Transverse colon (tissue), 4 donors: ENCODE measurements at places on chromosomes 13 and 19. TPM values are rescaled to one million over a fixed set of nuclear protein-coding genes. Genes with fewer than 3 reads are reported as not detected.

GRCh38 chr19:2798733-2799132 is 13.4 kb downstream of the THOP1 start:
- DNase-seq = no peak

DNA sequence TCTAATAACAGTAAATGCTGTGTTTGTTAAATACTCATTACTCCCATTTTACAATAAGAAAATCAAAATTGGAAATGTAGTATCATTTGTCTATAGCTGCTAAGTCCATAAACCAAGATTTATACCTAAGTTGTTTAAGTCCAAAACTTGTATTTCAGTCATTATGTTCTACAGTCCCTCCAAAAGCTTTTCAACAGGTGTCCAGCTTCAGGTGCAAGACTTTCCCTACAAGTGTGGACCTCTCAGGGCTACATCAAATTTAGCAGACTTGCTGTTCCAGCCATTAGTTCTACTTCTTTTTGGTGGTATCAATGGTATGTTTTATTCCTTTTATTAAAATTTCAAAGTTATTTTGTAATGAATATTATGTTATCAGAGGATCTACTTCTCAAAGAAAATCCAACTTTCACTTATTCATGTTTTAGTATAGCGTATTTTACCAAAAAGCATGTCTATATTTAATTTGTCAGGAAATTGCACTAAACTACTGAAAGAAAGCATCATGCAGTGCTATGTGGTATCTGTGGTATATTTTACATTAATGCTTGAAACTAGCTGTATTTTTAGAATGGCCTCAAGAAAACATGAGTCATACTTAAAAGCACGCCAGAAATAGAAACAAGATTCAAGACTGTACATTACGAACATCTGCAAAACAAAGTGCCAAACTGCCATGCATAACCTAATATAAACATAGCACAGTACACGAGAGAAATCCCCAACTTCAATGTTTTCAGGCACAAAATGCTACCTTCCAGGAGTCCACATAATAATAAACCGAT is 44.5 kb downstream of the VWA8 start:
- no peak for DNase-seq

DNA sequence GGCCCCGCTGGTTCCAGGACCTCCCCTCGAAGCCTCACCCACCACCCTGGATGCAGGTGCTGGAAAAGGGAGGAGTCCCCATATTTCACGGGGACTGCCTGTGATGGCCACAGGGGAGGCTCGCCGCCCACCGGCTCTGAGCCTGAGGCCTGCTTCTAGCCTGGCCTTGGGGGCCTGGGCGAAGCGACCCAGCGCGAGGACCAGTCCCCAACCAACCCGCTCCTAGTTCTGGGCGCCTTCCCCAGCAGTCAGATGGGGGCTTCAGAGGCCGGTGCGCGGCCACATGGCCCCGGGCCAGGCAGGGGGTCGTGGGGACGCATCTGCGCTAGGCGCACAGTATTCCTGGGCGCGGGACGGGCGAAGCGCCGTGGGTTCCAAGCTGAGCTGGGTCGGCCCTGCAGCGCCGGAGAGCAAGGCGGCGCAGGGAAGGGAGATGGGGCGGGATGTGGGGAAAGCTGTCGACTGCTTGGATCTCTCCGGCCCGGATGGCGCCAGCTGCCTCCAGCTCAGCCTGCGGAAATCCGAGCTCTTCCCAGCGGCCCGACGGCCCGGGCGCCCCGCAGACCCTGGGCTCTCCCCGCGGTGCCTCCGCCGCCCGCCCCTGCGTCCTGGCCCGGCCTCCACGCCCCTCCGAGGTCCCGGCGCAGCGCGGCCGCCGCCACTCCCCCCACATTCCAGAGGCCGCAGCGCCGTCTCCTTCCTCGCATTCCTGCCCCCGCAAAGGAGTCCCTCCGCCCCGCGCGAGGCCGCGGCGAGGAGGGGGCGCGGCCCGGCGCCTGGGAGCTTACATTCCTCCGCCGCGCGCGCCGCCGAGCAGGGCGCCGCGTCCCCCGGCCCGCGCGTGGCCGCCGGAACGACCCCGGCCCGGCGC is at the start of gene WTIP:
Gene WTIP, plus strand, starts transcription at position 788 of the 871 bp plus-strand sequence. CDS start 217 bp downstream, outside the sequence.
- DNase-seq = peak; percentile 41

The PEX11G gene
- total RNA-seq = 2.2 TPM

The OVOL3 gene
- total RNA-seq = not detected

- no peak for DNase-seq
Measured at GRCh38 chr13:114224201-114224600, 10.5 kb upstream of the CDC16 start.

The MISP3 gene
- 31.6 TPM for total RNA-seq

DNA sequence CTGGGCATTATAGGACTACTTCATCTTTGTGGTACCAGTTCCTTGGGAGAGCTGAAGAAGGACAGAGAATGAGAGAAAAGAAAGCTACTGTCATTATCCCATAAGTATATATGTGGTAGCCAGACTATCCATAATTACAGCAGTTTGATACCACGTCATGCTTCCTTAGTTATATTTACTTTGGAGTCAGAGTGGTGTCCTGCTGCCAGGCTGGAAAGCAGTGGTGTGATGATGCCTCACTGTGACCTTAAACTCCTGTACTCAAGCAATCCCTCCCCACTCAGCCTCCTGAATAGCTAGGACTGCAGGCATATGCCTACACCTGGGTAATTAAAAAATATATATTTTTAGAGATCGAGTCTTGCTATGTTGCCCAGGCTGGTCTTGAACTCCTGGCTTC is 57.8 kb downstream of the WTIP start:
- DNase-seq = no peak

GRCh38 chr19:10870955-10871603 is at the start of gene CARM1:
Gene CARM1 (plus strand): TSS chr19:10871553. CDS start chr19:10871703, 150 bp downstream.
- peak; percentile 100 for DNase-seq

GRCh38 chr19:16394681-16395375 is 70.2 kb downstream of the KLF2 start:
- DNase-seq = no peak

GRCh38 chr13:60482012-60482411 is 85.0 kb downstream of the TDRD3 start:
- DNase-seq = no peak

GRCh38 chr19:39501340-39501739 is 2.6 kb downstream of the DLL3 start:
- no peak for DNase-seq

GRCh38 chr13:72166102-72166650 is 299.2 kb upstream of the DACH1 start:
- no peak for DNase-seq

The ATXN8OS gene
- total RNA-seq = not detected

The KCNK6 gene
- 44.5 TPM for total RNA-seq

- no peak for DNase-seq
Measured at GRCh38 chr13:40784540-40784939, 4.9 kb upstream of the SLC25A15 start.

GRCh38 chr13:113421673-113422270 is 31.5 kb downstream of the ADPRHL1 start:
- no peak for DNase-seq

GRCh38 chr13:25421612-25422011 is 49.8 kb downstream of the ATP8A2 start:
- DNase-seq = no peak

GRCh38 chr13:80022146-80022545 is 318.8 kb downstream of the SPRY2 start:
- DNase-seq = no peak

- DNase-seq = no peak
Measured at GRCh38 chr13:49411353-49411752, 32.5 kb downstream of the CAB39L start.

DNA sequence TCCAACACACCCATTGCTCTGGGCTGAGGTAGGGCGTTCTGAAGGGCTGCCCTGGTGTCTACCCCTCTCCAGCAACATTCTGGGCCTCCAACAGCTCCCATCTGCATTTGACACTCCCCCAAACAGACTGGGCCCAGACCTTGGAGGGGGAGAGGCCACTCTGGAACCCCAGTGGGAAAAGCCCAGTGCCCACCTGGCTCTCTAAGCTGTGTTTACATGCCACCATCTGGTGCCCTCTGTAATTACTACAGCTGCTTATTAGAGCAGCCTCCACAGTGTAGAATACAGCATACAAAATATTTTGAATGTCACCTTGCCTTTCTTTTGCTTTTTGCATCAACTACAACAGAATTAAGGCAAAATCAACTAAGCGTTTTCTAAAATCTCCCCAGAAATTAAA is 35.8 kb upstream of the TM9SF2 start:
- DNase-seq = no peak

The FUT1 gene
- 0.37 TPM for total RNA-seq

DNA sequence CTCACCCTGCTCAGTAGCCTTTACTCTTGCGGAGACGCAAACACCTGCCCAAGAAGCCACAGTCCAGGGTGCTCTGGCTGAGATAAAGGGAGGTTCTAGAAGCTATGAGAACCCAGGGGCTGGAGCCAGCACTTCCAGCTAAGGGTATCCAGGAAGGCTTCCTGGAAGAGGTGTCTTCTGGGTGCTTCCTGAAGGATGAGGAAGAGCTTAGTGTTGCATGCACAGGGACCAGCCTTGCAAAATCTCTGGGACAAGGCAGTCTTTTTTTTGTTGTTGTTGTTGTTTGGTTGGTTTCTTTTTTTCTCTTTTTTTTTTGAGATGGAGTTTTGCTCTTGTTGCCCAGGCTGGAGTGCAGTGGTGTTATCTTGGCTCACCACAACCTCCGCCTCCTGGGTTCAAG is 20.6 kb downstream of the MYBPC2 start:
- no peak for DNase-seq

- DNase-seq = no peak
Measured at GRCh38 chr13:99522298-99522697, 21.0 kb downstream of the TM9SF2 start.

DNA sequence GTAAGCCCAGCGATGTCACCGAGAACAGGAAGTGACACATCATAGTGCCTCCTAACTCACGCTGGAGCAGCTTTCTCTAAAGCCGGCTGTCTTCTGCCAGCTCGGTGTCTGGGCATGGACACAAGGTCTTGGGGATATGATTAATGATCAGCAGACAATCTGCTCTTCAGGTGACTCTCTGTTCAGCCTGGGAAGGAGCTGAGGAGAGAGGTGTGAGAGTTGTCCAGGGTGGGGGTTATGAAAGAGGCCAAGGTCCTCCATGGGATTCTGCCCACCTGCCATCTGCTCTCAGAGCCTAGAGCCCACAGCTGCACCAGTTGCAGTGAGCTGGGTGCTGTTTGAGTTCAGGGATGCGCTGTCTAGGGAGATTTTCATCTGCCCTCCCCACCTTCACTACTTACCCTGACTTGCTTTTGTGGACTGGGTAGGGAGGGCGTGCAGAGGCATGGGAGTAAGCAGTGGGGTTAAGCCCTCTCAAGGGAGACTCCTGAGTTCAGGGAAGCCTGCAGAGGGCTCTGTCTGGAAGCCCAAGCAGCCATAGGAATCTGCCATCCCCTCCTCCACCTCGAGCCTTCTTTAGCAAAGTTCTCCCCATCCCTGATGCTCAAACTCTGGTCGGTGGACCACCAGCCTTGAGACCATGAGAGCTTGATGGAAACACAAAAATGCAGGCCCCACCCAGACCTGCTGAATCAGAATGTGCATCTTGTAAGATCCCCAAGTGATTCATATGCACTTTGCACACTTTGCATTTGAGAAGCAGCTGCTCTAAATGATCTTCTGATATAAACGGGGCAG is 539.7 kb downstream of the RFC3 start:
- no peak for DNase-seq

DNA sequence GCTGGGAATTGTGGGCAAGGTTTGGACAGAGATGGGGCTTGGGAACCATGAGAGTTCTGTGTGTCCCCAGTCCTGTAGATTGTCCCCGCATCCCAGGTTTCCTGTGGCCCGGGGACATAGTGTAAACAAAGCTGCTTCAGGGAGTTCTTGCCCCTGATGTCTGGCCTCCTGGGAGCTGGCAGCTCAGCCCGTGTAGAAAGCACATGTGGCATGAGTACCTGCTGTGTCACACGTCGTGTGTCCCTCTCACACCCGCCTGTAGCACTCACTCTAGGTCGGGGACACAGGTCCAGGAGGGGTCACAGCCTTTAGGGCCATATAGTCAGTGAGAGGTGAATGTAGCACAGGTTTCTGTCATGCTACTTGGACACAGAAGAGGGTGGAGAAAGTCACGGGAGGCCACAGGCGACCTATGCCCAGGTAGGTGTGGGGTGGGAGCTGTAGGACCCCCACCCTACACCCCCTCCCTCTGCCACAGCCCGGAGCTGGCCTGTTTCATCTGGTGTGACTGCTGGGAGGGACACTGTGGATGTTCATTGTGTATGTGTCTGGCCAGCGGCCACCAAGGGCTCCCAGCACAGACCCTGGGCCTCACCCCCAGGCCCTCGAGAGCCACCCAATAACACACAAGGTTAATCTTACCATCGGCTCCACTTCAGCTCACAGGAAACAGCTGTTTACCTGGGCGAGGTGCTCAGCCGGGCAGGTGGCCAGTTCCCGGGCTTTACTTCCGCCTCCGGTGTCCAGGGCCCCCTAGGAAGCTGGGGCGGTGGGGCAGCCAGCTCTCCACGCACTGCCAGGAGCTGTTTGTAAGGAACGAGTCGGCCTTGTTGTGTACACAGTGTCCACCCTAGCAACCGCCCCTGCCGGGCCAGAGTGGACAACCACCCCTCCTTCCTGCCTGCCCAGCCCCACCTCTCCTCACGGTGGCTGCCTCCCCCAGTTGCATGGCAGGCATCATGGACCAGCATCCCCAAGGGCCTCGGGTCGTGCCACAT is 49.7 kb downstream of the COMP start:
- DNase-seq = peak; percentile 84

- DNase-seq = no peak
Measured at GRCh38 chr13:78596736-78597601, 6.4 kb downstream of the POU4F1 start.

- no peak for DNase-seq
Measured at GRCh38 chr13:27183561-27184147, 12.0 kb upstream of the USP12 start.

DNA sequence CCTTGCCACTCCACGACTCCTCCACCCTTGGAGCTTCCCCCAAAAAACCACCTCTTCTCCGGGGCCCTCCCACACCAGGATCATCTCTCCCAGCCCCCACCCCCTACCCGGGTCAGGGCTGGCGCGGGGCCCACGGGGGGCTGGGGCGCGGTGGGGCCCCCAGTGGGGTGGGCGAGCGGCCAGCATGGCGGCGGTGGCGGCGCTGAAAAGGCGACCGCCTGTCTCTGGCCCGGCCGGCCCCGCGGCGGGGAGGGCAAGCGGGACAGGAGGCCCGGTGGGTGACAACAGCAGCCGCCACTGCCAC is 850 bp downstream of the DYRK1B start:
- DNase-seq = no peak

GRCh38 chr19:3024870-3025548 is 4.1 kb downstream of the TLE2 start:
- peak; percentile 41 for DNase-seq
